ENCODE measurements at places on chromosomes 13 and 19.

- DNase-seq: no peak
Measured at GRCh38 chr19:1975162-1975480, 34.1 kb downstream of the CSNK1G2 start.

DNA sequence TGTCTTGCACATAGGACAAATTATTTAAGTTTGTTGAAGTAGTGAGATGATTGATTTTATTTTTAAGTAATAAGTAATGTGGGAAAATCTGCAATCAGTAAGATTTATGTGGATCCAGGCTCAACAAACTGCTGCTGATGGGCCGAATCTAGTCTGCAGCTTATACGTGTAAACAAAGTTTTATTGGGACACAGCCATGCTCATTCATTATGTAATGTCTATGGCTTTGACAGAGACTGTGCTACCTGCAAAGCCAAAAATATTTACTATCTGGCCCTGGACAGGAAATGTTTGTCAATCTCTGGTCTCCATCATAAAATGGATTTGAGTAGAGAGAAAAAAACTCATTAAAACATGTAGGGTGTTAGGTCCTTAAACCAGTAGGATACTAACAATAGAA is 728.0 kb downstream of the GPC5 start:
- no peak for DNase-seq

DNA sequence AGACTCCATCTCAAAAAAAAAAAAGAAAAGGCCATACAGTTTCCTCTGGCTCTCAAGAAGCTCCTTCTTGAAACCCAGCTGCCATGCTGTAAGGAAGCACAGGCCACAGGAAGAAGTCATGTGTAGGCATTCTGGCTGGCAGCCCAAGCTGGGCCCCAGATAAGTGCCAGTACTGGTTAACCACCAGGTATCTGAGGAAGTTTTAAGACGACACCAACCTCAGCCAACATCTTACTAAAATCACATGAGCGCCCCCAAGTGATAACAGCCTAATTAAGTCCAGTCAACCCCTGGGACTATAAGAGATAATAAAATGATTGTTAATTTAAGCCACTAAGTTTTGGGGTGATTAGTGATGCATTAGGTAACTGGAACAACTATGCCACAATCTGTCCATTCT is 27.4 kb upstream of the AKT2 start:
- no peak for DNase-seq

DNA sequence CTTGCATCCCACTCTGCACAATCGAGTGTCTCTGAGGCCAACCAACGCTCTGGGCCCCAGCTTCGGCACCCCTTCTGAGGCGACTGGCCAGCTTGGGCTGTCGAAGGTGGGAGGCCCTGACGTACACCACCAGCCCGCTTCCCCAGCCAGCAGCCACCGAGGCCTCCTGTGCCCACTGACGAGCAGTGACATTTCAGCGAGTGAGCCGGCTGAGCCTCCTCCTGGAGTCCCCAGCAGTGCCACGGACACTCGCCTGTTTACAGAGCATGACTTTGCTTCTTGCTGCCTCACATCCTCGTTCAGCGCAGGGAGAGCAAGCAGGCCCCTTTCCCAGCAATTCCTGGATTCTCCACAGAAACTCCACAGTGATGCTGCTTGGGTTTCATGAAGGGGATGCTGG is 240.2 kb upstream of the MAB21L1 start:
- no peak for DNase-seq

Data from activated T-cell treated with anti-CD3 and anti-CD28 coated beads for 24 hours (primary cell).